ENCODE measurements at places on chromosomes 1 and 21.

DNA sequence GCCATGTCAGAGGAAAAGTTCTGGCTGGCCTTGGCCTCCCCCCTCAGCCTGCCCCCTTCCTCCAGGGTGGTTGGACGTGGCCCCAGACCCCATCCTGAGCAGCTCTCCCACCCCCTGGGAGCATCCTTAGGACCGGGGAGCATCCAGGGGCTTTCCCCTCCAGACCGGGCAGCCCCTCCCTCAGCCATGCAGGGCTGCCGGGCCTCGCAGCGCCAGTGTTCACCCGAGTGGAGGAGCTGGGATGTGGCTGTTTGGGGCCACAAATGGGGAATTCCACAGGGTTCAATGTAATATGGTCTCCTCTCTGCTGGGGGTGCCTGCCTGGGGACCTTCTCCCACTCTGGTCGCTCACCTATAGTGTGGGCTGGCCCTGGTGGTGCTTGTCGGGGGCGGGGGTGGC is 4.2 kb upstream of the PFKL start:
- DNase-seq: no peak

GRCh38 chr1:198108636-198109370 is 48.0 kb upstream of the NEK7 start:
- no peak for DNase-seq

- DNase-seq: no peak
Observed at GRCh38 chr21:43581453-43581852, 77.8 kb downstream of the HSF2BP start.

DNA sequence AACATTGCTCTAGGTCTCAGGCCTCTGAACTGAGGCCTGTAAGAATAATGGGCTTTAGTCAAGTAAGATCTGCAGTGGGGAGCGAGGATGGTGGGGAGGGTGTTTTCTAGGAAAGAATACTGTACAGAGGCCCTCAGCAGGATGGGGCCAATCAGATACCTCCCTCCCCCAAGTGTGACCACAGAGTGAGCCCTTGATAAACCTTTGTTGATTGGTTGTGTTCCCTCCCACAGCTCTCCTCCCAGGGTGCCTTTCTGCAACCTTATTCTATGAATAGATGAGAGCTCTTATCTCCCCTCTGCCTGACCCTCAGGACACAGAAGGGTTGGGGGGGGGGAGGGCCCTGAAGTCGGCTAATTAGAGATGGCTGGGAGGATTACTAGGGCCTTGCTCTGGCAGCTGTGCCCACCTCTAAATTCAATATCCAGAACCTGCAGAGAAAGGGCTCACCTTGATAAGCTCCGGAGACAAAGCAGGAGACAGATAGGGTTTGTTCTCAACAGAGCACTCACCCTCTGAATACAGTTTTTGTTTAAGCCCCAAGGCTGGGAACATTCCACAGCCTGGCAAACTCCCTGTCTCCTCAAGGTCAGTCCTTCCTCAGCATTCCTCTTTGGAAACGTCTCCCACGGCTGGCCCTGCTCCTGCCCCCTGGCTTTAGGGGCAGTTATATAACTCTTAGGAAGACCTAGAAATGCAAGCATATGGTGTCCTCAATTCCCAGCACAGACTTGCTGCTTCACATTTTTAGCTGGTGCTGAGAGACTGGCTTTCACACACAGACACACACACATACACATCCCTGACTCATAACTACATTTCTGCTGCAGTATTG is 42.9 kb downstream of the ATP1A1 start:
- no peak for DNase-seq

GRCh38 chr1:55055951-55056631 is 16.7 kb downstream of the PCSK9 start:
- DNase-seq: no peak

- no peak for DNase-seq
Observed at GRCh38 chr1:200921571-200922110, 26.9 kb downstream of the INAVA start.

GRCh38 chr1:7315946-7316345 is 455.1 kb upstream of the VAMP3 start:
- DNase-seq: no peak

DNA sequence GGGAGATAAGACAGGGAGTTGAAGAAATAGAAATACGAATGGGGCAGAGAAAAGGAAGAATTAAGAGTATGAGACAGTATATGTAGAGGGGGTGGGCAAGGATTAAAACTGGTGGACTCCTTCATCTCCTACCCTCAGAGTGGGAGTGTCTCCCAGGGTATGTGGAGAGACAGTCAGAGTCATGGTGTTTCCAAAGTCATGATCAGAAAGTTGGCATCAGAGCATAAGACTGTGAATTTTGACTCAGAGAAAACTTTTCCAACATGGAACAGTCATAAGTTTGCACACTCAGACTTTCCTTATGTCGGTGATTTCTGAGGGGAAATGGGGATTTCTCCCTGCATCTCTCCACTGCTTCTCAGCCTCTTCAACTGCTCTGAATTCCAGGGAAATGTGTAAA is 2.4 kb downstream of the CD84 start:
- DNase-seq: no peak

DNA sequence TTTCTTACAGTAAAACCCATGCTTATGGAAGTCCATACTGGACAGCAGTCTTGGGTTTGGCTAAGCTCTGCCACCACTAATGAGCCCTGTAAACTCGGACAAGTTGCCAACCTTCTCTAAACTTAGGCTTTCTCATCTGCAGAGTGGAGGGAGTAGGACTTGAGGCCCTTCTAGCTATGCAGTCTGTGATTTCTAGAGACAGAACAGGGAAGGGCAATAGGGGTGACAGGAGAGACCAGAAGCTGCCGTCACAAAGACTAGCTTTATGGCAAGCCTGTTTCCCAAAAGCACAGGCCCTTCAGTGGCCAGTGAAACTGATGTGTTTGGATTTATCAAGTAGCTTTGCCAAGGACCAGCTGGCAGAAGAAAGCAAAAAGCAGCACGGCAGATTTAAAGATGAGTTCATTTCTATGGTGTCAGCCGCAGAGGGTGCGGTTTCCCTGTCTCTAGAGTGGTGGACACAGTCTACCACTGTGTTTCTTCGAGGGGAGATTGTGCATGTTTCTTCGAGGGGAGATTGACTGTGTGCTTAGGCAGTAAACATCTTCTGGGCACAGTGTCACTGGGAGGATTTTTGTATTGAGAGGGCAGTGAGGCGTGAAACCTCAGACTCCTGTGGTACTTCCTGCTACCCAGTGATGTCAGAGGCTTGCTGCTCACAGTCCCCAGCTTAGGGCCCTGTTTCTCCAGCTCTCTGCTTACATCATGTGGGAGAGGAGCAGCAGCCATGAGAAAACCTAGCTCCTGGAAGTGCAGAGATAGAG is 119.0 kb downstream of the ROR1 start:
- no peak for DNase-seq

GRCh38 chr1:33971018-33971710 is 107.3 kb downstream of the HMGB4 start:
- no peak for DNase-seq

GRCh38 chr1:188350104-188350503 is 1521.4 kb downstream of the PLA2G4A start:
- no peak for DNase-seq

GRCh38 chr1:194026422-194026821 is 840.0 kb upstream of the B3GALT2 start:
- no peak for DNase-seq

DNA sequence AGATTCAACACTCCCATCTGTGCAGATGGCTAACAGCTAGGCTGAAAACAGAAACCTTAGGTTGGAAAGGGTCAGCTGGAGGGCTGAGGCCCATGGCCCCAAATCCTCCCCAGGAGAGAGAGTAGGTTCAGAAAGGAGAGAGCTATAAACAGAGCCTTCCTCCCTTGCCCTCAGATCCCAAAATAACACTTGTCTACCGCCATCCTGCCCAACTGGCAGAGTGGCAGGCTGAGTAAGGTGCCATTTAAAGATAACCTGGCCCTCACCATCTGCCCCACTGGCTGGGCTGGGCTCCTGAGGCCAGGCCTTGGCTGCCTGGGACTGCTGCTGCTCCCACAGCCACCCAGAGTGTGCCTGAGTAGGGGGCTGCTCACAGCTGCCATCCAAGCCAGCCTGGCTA is 4.3 kb upstream of the SHISA4 start:
- no peak for DNase-seq

DNA sequence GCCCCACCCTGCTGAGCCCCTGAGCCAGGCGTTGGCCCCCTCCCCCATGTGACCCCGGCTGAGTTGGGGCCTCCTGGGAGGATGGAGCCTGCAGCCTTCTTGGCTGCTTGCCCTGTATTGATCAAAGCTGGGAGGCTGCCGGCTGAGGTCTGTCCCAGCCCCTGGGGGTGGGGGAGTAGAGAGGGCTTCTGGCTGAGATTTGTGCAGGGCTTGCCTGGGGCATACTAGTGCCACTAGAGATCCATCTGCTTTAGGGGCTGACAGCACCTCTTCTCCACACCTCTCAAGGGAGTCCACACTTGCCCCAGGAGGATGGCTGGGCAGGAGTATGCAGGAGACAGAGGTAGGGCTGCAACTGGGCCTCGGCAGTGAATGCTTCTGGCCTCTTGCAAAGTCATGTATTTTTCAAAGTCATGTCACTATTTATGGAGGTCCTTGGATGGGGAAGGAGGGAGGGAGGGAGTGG is 53.6 kb upstream of the SSBP3 start:
- no peak for DNase-seq

DNA sequence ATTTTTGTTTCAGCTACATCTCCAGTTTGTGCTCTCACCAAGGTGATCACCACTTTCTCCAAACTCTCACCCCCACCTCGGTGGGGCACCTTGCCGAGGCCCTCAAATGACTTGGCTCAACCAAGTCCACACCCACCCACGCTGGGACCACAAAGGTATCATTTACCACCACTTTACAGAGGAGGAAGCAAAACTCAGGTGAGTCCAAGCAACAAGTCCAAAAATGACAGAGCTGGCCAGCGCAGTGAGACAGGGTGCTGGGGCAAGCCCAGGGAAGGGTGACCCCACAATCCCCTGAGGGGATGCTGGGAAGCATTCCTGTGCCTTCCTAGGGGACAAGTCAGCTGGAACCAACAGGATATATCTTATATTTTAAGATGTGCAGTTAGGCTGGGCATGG is 24.7 kb downstream of the SSBP3 start:
- DNase-seq: no peak

DNA sequence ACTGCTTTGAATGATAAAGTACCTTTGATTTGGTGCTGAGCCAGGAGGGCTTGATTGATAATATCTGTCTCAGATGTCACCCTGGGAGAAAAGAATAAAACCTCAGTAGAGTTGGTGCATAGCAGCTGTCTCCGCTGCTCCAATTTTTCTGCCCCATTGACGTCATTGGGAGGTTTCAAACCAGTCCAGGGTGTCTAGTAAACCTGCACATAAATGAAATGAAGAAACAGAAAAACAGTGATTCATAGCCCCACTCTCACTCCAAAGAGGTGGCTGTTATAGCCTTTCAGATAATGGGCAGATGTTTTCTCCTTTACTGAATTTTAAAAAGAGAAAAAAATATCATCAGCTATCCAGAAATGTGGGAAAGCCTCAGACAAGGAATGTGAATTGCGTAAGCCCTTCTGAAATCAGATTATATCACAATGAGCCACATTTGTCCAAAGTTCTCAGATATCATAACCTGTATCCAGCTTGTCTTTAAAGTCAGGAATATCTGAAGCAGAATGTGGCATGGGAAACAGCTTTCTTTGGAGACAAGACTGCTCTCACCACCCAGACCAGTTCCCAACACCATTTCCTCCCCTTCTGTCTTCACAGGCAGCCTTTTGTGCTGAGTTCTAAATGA is 351.3 kb upstream of the SGIP1 start:
- DNase-seq: no peak

GRCh38 chr1:63087966-63088365 is 234.4 kb upstream of the FOXD3 start:
- peak; percentile 45 for DNase-seq

GRCh38 chr21:35565204-35565611 is 495.1 kb downstream of the SETD4 start:
- no peak for DNase-seq

GRCh38 chr1:110208916-110209645 is 1.0 kb upstream of the KCNC4 start:
- no peak for DNase-seq

DNA sequence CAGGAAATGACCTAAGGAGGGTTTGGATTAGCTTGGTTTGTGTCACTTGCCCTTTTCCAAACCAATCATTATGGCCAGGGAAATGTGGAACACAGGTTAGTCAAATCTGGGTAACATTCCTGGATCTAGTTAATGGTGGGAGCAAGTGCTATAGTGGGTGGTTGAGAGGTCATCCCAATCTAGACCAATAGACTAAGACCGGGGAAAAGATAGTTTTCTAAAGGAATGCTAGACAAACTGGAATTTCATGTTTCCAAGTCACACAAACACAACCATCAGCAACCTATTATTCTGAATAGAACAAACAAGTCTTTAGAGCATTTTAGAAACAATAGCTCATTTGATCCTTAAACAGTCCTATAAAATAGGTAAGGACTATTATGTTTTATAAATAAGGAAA is 4.3 kb upstream of the MAN1A2 start:
- no peak for DNase-seq

- DNase-seq: peak; percentile 54
Observed at GRCh38 chr1:150548632-150549495, at the start of gene ADAMTSL4. TSS of gene ADAMTSL4 (plus strand) at chr1:150549408. CDS start at chr1:150552289, 2,881 bp downstream.

GRCh38 chr1:212234431-212235395 is 50.5 kb upstream of the PPP2R5A start:
- no peak for DNase-seq

GRCh38 chr1:225762002-225762441 is 15.6 kb upstream of the SRP9 start:
- no peak for DNase-seq

GRCh38 chr21:35509001-35509704 is 460.1 kb upstream of the RUNX1 start:
- DNase-seq: no peak

- no peak for DNase-seq
Observed at GRCh38 chr1:110153407-110153950, 3.2 kb downstream of the SLC6A17 start.

- DNase-seq: no peak
Observed at GRCh38 chr1:67748630-67749029, 63.6 kb downstream of the GADD45A start.

DNA sequence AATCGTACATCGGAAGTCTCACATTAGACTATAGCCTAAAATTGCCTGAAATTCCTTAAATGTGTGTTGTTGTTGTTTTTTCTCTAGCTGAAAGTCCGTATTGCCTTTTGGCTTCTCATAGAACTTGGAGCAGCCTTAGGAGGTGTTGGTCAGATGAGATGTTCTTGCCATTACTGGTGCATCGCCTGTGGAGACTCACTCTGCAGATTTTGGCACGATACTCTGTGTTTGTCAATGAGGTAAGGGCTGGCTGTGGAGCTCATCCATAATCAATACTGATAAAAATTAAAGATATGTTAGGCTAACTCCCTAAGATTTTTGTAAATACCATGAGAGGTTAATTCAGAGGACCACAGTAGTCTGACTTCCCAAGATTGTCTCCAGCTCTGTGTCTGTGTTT is 28.9 kb downstream of the AGT start:
- no peak for DNase-seq

DNA sequence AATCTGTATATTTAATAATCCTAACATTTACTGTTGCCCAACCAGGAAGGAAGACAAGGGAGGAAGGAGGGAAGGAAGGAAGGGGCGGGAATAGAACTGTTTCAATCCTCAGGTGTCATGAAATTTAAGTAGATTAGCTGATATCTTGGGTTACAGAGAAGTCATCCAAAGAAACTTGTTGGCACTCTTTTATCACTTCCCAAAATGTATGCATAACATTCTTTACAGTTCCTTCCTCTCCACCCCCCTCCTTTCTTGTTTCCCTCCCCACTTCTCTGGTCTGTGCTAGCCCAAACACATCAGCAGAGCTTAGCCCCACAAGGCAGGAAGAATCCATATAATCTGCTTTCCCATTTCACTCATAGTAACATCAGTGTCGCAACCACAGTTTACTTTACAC is 110.9 kb downstream of the ESRRG start:
- no peak for DNase-seq

- no peak for DNase-seq
Observed at GRCh38 chr1:41347276-41347675, 14.0 kb upstream of the FOXO6 start.
